ENCODE measurements at places on chromosomes 3 and 15.

GRCh38 chr3:46998121-46998851 is 18.8 kb downstream of the NBEAL2 start:
- no peak for DNase-seq

DNA sequence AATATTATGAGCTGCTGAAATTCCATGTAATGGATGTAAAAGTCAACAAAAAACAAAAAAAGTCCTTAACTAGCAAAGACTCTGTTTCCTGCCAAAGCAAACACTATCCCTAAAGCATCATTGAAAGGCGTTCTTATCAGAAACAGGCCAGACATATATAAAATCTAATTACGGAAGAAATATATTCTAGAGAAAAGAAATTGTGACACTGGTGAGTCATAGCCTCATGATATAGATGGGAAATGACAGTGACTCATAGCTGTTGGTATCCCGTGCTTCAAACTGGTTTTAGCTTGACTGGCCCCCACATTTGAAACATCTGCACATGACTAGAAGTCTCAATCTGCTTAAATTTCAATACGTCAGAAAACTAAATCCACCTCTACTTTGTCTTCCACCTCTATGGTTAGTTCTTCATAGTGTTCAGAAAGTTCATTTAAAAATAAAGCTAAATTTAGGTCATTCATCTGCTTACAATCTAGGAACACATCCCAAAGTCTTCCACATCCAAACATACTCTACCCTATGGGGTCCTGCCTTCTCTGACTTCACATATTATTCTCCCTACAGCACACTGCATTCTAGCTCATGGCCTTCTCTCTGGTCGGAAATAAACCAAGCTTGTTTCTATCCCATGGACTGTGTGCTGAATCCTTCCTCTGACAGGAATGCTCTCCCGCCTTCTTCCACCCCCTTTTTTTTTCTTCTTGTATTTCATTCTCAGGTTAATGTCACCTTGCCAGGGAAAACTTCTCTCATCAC is 456.3 kb upstream of the ARRDC4 start:
- no peak for DNase-seq

DNA sequence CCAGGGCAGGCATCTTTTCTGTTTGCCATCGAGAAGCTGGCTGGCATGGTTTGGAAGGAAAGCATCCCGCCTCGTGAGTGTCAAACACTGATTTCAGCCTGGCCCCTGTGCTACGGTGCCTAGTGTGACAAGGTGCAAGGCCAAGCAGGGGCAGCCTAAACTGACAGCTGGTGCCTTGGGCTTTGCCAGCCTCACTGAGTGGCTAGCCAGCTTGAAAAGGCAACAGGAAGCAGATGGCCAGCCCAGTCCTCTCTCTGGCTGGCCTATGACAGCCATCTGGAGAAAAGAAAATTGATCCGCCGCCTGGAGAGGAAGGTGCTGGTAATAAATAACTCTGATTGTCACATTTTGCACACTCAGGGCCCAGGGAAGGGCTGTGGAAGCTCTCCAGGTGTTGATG is 52.2 kb downstream of the C3orf85 start:
- no peak for DNase-seq

- DNase-seq, result no peak
Observed at GRCh38 chr15:42128476-42128875, 28.0 kb downstream of the PLA2G4F start.

- DNase-seq, result no peak
Observed at GRCh38 chr15:71116942-71117341, 1.7 kb downstream of the THSD4 start.

DNA sequence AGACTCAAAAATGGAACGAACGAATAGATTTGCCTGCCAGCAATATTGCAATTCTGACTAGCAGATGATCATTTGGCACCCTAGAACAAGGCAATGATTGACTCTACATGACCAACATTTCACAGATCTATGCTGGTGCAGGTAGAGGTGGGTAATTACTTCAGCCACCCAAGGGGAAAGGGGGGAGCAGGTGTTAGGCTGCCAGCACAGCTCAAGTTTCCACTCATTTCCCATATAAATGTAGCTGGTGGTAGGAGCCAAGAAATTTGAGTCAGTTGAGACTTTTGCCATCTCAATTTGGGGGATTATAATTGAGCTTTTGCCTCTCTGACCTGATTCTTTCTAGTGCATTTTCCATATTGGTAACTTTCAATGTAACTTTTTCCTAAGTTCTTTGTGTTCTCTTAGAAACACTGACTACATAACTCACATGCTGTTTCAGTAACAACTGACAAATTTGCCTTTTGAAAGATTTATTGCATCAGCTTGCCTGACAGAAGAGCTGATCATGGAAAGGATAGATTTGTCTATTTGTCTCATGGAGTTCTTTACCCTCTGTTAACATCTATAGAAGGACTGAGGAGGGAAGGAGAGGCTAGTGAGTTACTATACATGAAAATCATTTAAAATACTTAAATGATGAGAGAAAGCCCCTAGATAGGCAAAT is 902.5 kb downstream of the ZPLD1 start:
- DNase-seq, result no peak

Data from NCI-H2081 treated with DMSO at 0.1 percent for 48 hours (cell line).